Keratinocyte (primary cell): ENCODE measurements at places on chromosomes 6 and 20.

- no peak for DNase-seq
These were observed 8.9 kb downstream of the SMLR1 start for GRCh38 chr6:130836055-130836640.

GRCh38 chr20:62275219-62275618 lies 27.6 kb upstream of the ADRM1 start:
- no peak for DNase-seq

GRCh38 chr6:90442366-90442765 lies 144.5 kb downstream of the MAP3K7 start:
- no peak for DNase-seq

DNA sequence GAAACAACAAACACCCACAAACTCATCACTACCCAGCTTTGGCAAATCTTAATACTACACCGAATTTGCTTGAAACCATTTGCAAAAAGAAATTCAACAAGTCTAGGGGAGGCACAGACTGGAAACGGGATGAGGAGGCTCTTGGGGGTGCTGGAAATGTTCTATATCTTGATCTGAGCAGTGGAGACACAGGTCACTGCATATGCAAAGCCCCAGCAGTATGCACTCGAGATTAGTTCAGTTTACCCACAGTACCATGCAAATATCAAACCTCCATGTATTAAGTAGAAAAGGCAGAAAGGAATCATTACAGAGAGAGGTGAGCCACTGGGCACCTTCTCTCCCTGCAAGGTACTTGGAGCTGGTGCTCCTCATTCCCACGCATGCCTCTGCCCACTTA lies 75.9 kb downstream of the PREX1 start:
- DNase-seq = no peak

DNA sequence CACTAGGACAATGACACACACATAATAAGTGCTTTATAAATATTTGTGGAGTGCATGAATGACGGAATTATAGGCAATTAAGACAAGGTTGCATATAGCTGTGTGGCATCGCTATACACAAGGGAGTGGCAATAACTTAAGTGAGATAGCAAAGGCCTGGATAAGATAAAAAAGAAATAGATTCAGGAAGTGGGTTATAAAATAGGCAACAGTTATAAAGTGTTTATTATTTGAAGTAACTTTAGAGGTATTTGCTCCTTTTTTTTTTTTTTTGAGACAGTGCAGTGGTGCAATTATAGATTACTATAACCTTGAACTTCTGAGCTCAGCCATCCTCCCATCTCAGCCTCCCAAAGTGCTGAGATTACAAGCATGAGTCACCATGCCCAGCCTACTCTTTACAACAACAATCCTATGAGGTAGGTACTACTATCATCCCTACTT lies 75.9 kb upstream of the LOC128125822 start:
- no peak for DNase-seq

DNA sequence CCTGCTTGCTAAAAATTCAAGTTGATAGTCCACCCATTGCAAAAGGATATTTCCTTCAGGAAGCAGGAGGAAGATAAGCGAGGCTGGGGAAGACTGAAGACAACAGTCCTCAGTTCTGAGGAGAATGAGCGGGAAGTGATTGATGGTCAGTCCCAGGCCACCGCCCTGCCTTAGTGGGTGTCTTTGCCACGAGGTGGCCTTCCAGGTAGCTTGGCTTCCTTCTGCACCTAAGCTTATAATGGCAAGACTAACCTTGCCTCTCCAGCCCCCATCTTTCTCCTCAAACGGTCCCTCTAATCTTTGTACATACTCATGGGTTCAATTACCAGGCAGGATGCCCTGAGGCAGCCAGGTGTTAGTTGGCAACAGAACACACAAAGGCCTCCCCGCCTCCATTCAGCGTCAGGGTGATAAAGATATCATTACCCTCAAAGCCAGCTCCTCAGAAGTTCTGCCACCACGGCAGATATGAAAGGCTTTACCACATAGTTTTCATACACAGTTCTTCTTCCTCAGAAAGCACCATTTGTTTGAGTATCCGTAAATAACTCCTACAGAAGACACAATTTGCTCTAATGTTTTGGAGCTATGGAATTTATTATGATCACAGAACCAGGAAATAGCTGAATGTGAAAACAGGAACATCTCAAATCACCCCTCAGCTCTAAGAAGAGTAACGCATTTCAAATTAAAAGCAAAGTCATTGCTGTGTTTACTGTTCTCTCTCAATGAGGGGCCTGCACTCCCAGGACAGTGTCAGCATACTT lies 249.4 kb downstream of the ATXN1 start:
- DNase-seq = no peak

DNA sequence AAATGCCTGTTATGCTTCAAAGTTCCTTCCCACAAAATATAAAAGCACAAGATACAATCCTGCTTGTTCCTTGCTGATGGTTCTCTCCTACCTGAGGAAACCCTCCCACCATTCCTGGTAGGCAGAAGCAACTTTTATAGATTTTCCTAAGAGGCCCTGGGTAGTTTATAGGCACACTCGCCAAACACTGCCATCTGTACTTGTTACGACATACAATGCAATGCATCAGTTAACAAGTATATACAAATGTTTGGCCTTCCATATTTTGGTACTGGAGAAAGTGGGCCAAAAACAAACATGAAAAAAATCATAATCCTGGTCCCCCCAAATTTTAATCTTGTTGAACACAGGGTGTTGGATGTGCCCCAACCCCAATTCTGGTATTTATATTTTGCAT lies 16.6 kb downstream of the MCM9 start:
- DNase-seq = no peak

GRCh38 chr6:41042226-41043055 lies at the start of gene TSPO2:
TSS of gene TSPO2 (plus strand) at chr6:41042467. CDS start at chr6:41042986, 519 bp downstream.
- no peak for DNase-seq

DNA sequence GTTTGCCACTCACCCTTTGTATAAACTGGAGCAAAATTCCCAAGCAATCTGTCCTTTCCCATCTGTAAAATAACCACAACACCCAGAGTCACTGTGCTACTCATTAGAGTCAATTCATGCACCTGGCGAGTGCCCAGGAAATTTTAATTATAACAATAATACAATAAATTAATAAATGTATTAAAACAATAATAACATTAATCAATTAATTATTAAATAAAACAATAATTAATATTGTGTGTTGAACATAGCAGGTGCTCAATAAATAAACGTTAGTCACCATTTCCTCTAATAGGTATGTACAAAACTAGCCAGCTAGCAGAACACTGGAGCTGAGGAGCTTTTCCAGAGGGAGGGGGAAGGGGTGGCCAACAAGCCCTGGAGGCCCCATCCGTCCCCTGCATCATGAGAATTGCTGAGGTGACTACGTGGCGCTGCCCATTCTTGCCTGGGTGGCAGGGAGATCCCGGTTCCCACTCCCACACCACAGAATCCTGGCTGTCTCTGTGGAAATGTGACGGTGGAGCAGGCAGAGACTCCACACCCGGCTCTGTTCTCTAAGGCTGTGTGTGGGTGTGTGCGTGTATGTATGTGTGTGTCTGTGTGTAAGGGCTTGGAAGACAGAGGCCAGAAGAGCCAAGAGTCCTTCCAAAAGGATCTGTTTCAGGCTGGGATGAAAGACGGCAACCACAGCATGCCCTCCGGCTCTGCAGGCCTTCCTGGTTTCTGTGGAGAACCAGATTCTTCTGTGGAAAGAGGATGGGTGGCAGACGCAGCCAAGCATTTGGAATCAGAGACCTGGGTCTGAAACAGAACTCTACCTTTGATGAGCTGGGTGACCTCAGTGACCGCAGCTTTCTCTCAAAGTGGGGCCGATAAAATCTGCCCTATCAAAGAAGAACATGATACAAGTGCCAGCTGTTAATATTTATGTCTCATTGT lies 18.8 kb upstream of the EZR start:
- DNase-seq = no peak

DNA sequence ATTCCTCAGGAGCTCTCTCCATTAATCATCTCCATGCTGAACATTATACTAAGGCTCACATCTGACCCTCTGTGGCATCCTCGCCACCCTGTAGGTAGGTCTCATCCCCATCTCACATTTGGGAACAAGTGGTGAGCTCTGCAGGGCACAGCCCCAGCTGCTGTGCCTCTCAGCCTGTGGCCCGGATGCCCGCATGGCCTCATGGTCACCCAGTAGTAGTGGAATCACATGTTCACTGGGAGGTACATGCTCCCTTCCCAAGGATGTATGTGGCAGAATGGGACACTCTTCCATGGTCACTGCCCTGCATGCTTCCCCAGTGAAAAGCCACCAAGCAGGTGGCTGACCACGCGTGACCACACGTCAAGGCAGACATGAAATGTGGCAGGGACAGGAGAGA lies 26.3 kb upstream of the APMAP start:
- no peak for DNase-seq

- no peak for DNase-seq
These were observed 127.1 kb upstream of the AHI1 start for GRCh38 chr6:135624402-135625295.

DNA sequence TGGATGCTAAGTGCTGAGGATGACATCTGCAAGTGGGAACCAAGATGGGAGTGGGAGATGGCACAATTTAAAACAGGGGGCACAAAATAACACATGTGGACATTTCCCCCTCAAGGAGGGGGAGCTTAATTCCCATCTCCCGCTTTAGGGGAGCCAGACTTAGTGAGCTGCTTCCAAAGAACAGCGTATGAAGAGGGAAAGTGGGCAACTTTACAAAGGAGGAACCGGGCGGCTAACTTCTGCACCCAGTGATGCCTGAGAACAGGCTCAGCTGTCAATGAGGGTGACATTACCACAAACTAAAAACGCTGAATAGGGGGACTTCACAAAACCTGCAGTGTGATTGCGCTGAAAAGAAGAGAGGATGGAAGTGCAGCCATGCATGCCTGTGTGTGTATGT lies 95.5 kb upstream of the NXT1 start:
- DNase-seq = no peak

DNA sequence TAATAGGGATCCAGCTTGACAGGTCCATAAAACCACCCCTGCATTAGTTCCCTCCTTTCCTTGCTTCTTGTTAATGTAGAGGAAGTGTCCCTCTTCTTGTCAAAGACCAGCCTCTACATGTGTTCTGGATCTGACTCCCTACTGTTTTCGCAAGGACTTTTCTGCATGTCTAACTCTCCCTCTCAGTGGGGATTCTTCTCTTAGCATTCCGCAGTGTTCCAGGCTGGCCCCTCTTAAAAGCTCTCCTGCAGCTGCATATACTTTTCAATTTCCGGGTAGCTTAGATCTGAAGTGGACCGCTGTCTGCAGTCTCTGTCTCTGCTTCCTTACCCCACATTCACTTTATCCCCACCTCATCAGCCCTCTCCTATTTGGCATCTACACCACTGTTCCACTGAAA lies 96.1 kb upstream of the MAN1A1 start:
- no peak for DNase-seq

DNA sequence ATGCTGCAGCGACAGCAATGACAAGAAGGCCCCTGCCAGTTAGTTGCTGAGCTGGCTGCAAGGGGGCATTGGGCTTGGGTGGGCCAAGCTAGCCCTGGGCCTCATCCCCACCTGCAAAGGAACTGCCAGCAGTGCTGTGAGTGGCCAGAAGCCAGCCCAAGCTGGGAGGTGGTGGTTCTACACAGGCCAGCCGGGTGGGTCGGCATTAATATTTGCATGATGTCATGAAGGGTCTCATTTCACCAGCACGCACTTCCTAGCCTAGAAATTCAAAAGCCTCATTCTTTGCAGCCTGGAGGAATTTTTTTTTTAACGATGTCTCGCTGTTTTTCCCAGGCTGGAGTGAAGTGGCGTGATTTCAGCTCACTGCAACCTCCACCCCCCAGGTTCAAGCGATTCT lies 62.0 kb downstream of the IYD start:
- no peak for DNase-seq

- DNase-seq = no peak
These were observed 10.1 kb upstream of the SLC22A7 start for GRCh38 chr6:43287717-43288679.

DNA sequence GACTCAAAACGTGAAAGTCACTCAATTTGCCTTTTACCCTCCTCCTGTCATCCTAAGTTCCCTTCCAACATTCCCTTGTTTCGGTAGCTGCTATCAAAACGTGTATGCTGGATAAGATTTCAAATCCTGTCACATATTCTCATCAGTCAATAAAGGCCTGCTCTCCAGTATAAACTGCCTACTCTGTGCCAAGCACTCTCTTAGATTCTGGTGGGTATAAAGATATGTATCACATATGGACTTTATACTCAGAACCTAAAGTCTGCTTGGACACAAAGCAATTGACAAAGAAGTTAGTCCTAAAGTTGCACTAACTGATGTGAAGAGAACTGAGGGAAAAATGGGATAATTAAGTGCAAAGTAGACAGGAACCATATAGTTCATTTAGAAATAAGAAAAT lies 476.6 kb upstream of the MARCKS start:
- no peak for DNase-seq

DNA sequence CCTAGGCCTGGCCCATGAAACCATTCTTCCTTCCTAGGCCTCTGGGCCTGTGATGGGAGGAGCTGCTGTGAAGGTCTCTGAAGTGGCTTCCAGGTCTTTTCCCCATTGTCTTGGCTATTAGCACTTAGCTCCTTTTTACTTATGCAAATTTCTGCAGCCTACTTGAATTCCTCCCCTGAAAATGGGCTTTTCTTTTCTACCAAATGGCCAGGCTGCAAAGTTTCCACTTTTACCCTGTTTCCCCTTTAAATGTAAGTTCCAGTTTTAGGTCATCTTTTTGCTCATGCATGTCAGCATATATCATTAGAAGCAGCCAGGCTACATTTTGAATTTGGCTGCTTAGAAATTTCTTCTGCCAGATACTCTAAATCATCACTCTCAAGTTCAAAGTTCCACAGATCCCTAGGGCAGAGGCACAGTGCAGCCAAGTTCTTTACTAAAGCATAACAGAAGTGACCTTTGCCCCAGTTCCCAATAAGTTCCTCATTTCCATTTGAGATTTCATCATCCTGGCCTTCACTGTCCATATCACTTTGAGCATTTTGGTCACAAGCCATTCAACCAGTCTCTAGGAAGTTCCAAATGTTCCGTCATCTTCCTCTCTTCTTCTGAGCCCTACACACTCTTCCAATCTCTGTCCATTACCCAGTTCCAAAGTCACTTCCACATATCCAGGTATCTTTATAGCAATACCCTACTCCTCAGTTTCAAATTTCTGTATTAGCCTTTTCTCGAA lies 71.9 kb downstream of the TBC1D7 start:
- DNase-seq = no peak

DNA sequence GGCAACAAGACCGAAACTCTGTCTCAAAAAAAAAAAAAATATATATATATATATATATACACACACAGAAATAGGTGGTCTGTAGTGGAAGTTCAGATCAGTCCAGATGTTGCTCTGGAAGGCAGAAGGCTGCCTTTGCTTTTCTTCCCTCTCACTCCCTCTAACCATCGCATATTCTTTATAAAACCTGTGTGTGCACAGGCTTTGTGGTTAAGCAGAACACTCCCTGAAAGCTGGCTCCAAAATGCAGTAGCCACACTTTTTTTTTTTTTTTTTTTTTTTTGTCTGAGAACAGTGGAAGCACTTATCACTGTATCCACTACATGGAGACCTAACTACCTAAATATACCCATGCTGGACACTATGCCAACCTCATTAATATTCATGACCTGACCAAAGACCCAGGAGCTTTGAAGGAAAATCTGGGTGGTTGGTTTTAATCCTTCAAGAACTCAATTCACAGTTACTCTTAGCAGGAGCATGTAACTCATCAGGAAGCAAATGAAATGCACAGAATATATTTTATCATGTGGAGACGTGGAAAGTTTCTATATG lies 20.0 kb upstream of the GFOD1 start:
- DNase-seq = no peak
